CD14-positive monocyte (primary cell): ENCODE measurements at places on chromosomes 13 and 19.
A peak's percentile ranks its signal among the peaks of the same experiment; 100 is the strongest.

GRCh38 chr13:73870970-73871935, 263.0 kb downstream of the KLF12 start:
- DNase-seq: no peak

DNA sequence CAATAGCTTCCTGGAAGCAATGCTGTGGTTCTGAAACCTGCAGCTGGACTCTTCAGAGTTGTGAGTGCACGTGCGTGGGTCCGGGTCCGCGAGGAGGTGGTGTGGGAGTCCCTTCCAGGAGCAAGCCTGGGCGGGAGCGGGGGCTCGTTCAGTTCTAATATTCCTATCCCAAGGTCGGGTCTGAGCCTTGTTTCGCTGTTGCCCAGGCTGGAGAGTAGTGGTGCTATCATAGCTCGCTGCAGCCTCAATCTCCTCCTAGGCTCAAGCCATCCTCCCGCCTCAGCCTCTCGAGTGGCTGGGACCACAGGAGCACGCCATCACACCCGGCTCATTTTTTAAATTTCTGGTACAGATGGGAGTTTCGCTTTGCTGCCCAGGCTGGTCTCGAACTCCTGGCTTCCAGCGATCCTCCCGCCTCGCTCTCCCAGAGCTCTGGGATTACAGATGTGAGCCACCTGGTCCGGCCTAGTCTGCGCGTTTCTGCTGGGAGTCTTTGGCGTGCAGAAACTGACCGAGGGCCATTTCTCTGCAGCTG, 625 bp downstream of the ZFP82 start:
- no peak for DNase-seq

GRCh38 chr19:49145573-49146407, 9.4 kb downstream of the HRC start:
- peak; percentile 78 for DNase-seq

- peak; percentile 18 for DNase-seq
Observed at GRCh38 chr19:34120846-34121639, 51.3 kb upstream of the LSM14A start.

DNA sequence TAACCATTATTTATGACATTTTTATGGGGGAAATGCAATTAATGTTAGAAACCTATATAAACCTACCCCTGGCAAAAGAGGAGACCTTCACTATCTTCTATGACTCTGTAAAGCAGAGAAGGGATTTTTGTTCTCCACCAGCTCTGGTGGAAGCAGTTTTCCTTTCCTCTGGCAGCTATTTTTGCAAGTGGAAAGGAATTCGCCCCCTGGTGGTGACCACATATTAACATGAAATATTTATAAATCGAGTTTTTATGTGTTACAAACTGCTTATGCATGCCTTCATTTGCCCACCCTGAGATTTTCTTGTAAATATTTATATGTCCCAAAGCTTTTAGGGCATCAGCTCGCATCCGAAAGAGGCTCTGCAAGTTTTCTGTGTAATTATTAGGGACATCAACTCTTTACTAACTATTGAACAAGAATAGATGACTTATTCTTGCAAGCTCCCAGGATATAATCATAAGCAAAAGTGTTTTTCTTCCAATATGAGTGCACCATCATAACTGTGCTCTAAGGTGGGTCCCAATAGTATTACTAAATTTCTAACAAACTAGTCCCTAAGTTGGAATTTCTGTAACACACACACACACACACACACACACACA, 62.4 kb downstream of the SERTM1 start:
- DNase-seq: peak; percentile 41

GRCh38 chr13:76738616-76739015, 147.6 kb downstream of the KCTD12 start:
- DNase-seq: peak; percentile 60

DNA sequence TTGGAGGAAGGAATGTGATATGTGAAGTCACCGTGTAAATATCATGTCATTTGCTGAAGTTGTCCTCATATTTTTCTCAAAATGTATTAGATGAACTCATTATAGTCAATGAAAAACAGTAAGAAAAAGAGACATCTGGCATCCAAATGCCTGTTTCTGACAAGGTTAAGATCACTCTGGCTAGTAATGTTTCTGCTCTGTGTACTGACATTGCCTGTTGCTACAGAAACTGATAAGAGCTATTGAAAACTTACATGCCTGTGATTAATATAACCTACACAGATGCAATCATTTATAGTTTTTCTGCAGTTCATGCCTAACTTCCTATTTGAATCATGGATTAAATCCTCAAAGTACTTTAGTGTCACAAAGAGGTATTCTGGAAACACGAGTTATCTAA, 249.8 kb downstream of the NBEA start:
- DNase-seq: no peak

DNA sequence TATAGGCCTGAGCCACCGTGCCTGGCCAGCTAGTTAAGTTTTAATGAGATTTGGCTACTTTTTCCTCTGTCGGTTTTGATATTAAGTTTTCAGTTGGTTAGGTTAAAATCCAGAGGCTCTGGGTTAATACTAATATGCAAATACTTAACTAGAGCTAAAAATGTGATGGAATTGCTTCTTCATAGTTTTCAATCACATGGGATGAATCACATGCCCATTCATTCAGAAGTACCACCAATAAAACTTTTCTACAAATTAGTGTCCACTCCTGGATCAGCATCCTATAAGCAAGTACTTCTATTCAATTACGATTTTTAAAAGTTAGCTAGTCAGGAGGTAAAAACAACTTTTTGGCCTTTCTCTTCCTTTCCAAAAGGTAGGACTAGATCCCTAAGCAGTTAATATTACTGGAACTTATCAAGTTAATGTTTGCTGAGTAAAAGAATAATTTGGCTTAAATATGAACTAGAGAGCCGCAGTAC, 4.3 kb downstream of the SLC25A30 start:
- DNase-seq: no peak

DNA sequence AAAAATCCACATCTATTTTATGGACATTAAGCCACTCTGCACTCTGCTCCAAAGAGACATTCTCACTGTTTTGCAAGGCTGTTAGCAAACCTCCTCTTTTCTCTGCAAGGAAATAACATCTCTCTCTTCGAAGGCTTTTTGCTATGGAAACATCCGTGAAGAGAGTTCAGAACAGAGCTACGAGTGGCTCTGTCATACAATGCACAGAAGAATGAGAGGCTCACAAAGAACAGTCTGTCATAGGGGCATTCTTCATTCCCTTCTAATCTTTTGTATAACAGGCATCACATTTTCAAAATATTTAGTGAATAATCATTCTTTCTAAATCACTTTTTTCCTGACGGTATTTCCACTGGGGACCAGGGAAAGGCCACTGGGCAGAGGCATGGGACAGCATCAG, 346.1 kb downstream of the IRS2 start:
- DNase-seq: no peak
